B cell (primary cell): ENCODE measurements at places on chromosomes 11 and 22.
A peak's percentile ranks its signal among the peaks of the same experiment; 100 is the strongest.

DNA sequence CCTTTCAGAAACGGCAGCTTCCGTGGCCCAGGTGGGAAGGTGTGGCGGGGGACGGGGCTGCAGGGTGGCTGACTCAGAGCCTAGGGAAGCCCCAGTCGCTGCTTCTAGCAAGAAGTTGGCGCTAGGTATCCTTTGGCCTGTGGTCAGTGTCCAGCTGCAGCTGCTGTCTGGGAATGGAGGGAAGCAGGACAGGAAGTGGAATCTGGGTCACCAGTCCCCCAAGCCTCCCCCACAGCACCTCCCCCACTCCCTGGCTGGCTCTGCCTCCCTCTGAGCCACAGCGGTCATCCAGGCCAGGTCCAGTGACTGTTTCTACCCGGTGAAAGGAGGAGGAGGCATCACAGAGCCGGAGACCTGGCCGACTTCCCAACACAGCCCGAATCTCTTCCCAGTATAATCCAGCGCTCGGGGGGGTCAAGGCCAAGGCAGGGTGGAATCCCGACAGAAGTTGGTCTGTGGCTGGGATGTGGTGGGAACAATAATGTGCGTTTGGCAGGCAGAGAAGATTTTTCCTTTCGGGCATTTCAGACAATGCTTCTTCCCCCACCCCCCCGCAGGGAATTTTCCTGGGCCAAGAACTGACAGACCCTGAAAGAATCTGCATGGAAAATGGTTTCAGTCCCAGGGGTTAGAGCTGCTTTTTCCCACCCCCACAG lies 45.1 kb downstream of the C11orf96 start:
- no peak for DNase-seq
- H3K27me3 ChIP-seq = no peaks in the 10 kb centered on the region
- H3K4me3 ChIP-seq = no peak overlapping the region

- no peak overlapping the region for H3K27ac ChIP-seq
- no peaks in the 10 kb centered on the region for H3K36me3 ChIP-seq
- DNase-seq = no peak
- peaks cover 27% of the 10 kb centered on the region for H3K27me3 ChIP-seq
- no peak overlapping the region for H3K4me3 ChIP-seq
Observed at GRCh38 chr11:7670641-7671040, 2.7 kb downstream of the CYB5R2 start.

DNA sequence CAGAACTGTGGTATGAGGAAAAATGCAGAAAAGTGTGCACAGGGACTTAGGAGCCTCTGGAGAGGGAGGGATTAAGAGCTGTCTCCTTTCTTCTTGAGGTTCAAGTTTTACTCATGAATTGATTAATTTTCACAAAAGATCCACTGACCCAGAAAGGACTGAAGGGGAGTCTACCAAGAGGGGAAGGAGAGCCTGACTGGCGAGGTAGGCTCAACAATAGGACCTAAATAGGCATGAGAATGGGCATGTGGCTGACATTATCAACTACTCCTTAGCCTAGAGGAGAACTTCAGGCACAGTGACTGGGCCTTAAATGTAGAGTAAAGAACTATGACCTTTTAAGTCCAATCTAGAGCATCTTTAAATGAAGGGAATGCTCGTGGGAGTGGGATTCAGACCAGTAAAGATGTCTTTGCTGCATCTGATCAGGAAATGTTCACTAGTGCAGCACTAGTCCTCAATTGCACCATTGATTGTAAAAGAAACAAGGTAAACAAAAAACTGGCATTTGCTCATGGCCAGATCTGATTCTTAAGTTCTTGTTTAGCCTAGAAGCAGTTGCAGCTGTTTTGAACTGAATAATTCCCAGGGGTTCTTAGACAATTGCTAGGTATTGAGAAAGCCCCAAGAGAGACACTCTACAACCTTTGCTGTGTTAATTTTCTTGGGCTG lies 135.6 kb downstream of the RAB38 start:
- no peaks in the 10 kb centered on the region for H3K36me3 ChIP-seq
- H3K27me3 ChIP-seq = no peaks in the 10 kb centered on the region
- no peak overlapping the region for H3K27ac ChIP-seq
- no peak overlapping the region for H3K4me3 ChIP-seq

- no peak overlapping the region for H3K4me3 ChIP-seq
- no peaks in the 10 kb centered on the region for H3K36me3 ChIP-seq
- H3K27ac ChIP-seq = no peak overlapping the region
Observed at GRCh38 chr22:49716441-49716840, 111.2 kb downstream of the BRD1 start.

- no peaks in the 10 kb centered on the region for H3K36me3 ChIP-seq
- H3K4me3 ChIP-seq = no peak overlapping the region
- no peaks in the 10 kb centered on the region for H3K4me1 ChIP-seq
- no peak for DNase-seq
Observed at GRCh38 chr11:15055620-15056356, 17.6 kb upstream of the CALCB start.

- H3K27me3 ChIP-seq = no peaks in the 10 kb centered on the region
- no peaks in the 10 kb centered on the region for H3K36me3 ChIP-seq
- no peaks in the 10 kb centered on the region for H3K4me1 ChIP-seq
- DNase-seq = no peak
- no peak overlapping the region for H3K4me3 ChIP-seq
Observed at GRCh38 chr11:129077191-129077590, 114.9 kb downstream of the ARHGAP32 start.

DNA sequence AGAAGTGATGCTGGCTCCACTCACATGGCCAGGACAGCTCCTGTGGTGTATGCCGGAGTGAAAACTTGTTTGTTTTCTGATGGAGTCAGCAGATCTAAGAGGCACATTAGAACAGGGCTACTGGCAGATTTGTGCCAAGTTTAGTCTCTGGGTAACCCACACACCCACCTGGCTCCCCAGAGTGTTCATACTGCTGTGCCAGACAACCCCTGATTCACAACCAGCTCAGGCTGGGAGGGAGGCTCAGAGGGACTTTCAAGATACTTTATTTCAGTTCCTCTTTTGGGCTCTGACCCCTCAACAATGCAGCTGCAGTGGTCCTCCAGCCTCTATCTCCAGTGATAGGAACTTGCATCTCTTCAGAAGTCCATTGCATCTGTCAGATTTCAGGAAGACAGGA lies 8.5 kb downstream of the NTM start:
- no peaks in the 10 kb centered on the region for H3K36me3 ChIP-seq
- no peak overlapping the region for H3K27ac ChIP-seq
- DNase-seq = peak; percentile 27
- H3K4me3 ChIP-seq = no peak overlapping the region
- H3K27me3 ChIP-seq = no peaks in the 10 kb centered on the region
